ENCODE measurements at places on chromosomes 3 and 15. TPM values are rescaled to one million over a fixed set of nuclear protein-coding genes. Genes with fewer than 3 reads are reported as not detected.

DNA sequence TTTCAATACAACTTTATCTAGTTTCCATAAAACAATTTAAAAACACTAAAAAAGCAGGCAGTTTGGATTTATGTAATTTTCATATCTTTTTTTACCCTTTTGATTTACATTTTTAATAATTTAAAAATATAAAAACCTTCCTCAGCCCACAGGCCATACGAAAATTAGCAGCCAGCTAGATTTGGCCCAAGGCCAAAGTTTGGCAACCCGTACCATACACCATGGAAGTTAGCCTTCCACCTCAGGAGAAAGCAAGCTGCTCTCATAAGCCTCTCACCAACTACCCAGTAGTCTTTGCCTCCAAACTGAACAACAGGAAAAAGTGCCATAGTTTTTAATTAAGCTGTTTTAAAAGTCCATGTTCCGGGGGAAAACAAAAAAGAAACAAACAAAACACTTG is 107.3 kb upstream of the TRIM42 start:
- no peak for DNase-seq

- no peak for DNase-seq
Measured at GRCh38 chr15:65101891-65102708, 12.9 kb downstream of the UBAP1L start.

DNA sequence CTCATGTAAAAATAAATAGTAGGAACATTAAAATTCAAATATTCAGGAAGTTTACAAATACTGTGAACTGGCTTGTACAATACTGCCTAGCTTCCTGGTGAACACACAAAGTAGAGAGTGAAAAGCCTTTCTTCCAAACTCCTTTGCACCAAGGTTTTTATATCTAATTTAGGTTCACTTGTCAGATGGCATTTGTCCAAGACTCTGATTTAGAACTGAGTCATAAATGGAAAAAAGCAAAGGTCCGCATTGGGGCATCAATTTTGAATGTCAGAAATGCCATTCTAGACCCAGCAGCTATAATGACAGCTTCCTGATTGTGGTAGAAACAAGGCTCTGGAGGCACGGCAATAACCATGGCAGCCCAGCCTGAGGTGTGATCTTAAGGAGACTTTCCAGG is 160.7 kb downstream of the PDE8A start:
- no peak for DNase-seq

DNA sequence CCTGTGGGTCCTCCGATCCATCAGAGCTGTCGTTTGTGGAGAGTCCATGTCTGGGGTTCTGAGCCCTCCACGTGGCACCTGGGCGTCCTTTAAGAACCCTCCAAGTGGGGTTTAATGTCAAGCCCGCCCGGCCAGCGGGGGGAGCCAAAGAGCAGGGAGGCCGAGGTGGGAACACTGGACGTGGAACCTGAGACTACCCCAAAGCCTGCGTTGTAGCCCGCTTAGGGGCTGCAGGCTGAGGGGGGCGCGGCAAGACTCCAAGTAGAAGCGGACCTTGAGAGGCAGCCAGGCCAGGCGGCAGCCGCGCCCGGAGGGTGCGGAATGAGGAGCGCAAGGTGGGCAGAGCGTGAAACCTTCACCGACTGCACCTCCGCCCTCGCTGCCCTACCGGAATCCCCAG is 126.2 kb upstream of the ATP10A start:
- no peak for DNase-seq

DNA sequence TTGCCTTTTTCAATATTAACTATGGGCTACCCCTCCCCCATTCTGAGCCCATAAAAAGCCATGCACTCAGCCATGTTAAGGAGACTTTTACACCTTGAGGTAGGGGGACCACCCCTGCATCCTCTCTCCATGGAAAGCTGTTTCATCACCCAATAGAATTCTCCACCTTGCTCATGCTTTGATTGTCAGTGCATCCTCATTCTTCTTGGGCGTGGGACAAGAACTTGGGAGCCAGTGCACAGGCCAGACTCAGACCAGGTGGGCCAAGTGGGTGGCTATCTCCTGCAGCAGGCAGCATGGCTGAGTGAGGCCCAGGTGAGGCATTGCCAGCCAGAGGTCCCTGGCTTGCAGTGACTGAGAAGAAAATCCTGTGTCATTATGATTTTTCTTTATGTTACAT is 357.4 kb upstream of the CDIN1 start:
- DNase-seq = no peak

DNA sequence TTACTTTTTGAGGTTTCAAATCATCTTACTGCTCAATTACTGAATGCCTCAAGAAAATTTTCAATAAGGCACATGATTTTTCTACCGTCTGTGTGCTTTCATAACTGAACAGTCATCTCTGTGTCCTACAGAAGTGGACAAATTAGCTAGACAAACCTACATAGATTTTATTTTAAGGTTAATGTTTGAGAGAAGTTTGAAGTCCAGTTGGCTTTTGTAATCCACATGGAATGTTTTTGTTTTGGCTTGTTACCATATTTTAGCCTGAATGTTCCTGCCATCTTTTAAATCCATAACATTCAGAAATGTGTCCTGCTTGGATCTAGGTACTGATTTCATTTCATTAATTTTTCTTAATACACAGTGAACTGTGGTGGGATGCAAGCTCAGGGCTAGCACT is 730.1 kb downstream of the IGSF11 start:
- DNase-seq = no peak

DNA sequence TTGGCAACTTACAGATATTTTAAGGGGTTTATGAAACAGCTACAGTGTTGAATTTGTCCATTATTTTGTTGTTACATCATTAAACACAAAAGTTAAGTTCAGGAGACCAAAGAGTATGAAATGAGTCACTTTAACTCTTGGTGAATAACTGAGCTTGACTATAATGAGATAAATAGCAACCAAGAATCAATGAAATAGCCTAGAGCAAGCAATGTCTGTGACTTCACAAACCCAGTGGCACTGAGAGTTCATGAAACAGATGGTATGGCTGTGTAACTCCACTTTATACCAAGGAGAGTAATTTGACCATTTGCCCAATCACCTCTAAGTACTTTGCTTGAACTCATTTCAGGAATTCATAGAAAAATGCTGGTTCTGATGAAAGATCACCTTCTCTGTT is 169.6 kb upstream of the GADL1 start:
- no peak for DNase-seq

- DNase-seq = no peak
Measured at GRCh38 chr3:172635588-172635987, 75.3 kb downstream of the NCEH1 start.

- no peak for DNase-seq
Measured at GRCh38 chr15:95684693-95685115, 645.8 kb upstream of the NR2F2 start.

DNA sequence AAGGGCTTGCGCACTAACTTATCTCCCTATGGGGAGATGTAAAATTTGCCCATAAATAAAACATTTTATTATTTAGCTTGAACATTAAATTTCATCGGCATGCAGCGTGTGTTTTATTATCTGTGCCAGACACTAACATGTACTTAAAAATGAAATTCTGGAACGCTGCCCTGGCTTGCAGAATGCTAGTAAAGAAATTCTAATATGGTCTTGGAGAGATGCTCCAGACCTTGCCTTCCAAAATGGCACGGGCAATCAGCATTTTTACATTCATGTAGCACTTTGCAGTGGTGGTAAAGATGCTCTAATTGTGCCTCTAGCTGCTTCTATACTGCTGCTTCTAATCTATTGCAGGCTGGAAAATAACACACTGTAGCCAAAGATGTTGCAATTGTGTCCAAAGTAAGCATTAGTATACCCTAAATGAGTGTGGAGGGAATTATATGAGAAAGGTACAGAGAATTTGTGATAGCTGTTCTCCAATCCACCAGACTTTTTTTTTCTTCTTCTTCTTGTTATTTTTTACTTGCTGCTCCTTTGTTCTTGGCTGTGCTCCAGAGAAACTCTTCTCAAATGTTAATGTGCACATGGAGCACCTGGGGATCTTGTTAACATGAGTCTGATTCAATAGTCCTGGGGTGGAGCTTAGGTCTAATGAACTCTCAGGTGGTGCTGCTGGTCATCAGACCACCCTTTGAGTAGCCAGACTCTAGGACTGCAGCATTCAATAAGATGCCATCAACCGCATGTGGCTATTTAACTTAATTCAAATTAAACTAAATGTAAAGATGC is 47.3 kb downstream of the CRABP1 start:
- DNase-seq = no peak

GRCh38 chr3:171064461-171064860 is 37.9 kb upstream of the SLC2A2 start:
- DNase-seq = no peak

- no peak for DNase-seq
Measured at GRCh38 chr3:93910097-93910496, 63.6 kb downstream of the PROS1 start.

DNA sequence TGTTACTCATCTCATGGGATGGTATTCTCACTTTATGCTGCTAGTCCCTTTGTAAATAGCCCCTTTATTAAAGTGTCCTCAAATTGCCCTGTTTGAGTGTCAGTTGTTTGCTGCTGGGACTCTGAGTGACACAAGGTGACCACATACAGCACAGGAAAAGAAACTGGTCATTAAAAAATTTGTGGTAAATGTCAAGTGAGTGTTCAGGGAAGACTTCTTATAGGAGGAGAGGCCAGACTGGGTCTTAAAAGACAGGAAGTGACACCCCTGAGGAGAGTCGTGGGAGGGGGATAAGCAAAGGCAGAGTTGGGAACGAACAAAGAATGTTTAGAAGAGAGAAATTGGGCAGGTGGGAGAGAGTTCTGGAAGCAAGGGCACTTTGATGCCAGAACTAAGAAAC is 35.2 kb downstream of the CCR3 start:
- DNase-seq = no peak

DNA sequence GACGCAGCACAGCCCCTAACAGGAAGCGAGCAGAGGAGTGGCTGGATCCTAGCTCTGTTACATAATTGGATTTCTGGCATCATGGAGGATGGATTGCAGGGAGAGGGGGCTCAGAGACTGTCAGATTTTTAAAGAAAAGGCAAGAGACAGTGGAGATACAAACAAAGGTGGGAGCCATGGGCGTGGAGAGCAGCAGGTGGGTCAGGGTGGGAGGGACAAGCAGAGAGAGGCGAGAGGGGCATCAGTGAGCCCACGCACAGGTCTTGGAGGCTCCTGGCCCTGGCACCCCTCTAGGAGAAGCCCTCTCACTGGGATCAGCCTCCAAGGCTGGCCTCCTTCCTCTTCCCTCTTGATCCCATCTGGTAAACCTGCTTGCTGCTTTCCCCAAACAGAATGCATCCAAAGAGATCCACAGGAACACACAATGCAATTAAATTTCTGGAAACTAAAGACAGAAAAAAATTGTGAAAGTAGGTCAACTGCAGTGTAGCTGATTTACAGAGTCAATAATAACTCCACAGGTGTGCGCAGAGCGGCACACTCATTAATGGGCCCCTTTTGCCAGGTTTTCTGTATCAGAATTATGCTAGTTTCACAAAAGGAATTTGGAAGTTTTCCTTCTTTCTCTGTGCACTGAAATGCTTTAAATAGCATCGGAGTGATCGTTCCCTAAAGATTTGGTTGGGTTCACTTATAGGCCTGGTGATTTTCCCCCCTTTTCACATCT is 66.1 kb downstream of the LSM3 start:
- DNase-seq = no peak

- DNase-seq = no peak
Measured at GRCh38 chr3:11982341-11982941, 21.7 kb upstream of the SYN2 start.

- no peak for DNase-seq
Measured at GRCh38 chr15:59222906-59223550, 16.4 kb downstream of the LDHAL6B start.

DNA sequence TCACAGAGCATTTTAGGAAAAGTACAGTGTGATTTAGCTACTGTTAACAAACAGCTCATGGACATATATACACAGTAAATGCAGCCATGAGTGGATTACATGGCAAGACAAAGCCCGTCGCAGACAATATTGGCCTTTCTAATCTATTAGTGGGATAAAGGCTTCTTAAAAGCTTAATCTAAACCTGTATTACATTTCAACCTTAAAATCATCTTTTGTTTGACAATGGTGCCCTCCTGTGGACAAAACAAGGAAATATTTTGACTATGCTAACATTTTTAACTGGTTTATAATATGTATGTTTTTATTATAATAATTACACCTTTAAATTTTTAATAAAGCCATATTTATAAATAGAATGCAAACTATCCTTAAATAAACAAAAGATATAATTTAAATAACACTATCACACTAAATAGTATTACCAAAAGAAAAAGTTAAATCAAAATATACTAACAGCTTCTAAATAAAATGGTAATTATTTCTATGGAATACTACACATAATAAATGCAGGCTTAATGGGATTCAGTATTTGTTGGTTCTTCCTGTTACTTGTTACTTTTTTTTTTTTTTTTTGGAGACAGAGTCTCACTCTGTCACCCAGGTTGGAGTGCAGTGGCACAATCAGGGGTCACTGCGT is 38.6 kb downstream of the TAFA4 start:
- no peak for DNase-seq

DNA sequence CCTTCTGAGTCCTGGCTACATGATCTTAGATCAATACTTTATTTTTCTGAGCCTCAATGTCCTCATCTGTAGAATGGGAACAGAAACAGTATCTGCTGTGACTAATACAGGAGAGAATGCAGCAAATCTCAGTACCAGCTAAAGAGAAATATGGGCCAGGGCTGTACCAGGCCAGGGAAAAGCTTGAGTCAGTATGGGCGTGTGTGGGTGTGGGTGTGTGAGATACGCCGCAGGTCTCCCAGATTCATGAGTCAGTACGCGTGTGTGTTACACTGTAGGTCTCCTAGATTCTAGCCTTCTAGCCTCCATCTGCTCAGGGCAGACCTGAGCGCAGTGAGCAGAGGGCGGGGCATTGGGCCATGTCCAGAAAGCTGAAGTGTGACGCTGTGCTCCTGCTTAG is 15.2 kb downstream of the GNAI2 start:
- DNase-seq = no peak

GRCh38 chr3:33833408-33834095 is 35.1 kb downstream of the PDCD6IP start:
- no peak for DNase-seq

DNA sequence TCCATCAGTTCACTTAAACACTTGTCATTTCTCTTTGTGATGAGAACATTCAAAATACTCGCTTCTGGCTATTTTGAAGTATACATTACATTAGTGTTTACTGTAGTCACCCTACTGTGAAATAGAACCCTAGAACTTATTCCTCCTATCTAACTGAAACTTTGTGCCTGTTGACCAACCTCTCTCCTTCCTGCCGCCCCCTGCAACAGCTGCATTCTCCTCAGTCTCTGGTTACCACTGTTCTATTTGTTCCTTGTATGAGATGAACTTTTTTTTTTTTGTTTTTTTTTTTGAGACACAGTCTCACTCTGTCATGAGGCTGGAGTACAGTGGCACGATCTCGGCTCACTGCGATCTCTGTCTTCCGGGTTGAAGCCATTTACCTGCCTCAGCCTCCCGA is 2.9 kb downstream of the RAD51 start:
- no peak for DNase-seq

The CCR3 gene
- not detected for total RNA-seq

The WDR72 gene
- total RNA-seq = 0.08 TPM

The REC114 gene
- not detected for total RNA-seq

The SMCO1 gene
- not detected for total RNA-seq

The CTDSPL gene
- 39.0 TPM for total RNA-seq

The PCOLCE2 gene
- 10.6 TPM for total RNA-seq

The ATP8B4 gene
- 6.7 TPM for total RNA-seq

The FRMD4B gene
- 66.2 TPM for total RNA-seq

The CAMK2N2 gene
- total RNA-seq = not detected

The PTPN23 gene
- total RNA-seq = 26.4 TPM

The LDHAL6B gene
- not detected for total RNA-seq
